IMR-90 (cell line): ENCODE measurements at places on chromosomes 2 and 18. TPM values are rescaled to one million over a fixed set of nuclear protein-coding genes. Genes with fewer than 3 reads are reported as not detected.

- 0 out of 2 replicates have a peak, but pooled peaks cover 2% of the 10 kb centered on the region for H3K36me3 ChIP-seq
- peak; percentile 59 for DNase-seq
- H3K27me3 ChIP-seq: no peaks in the 10 kb centered on the region
- H3K4me3 ChIP-seq: no peak overlapping the region
Observed at GRCh38 chr2:108607706-108608301, 73.5 kb downstream of the LIMS1 start.

- H3K4me3 ChIP-seq: no peak overlapping the region
- no peaks in the 10 kb centered on the region for H3K27me3 ChIP-seq
- H3K27ac ChIP-seq: peak overlapping the region; percentile 47; the same call in 1 of the 2 replicates
- DNase-seq: peak; percentile 51
Observed at GRCh38 chr2:18924886-18925285, 335.5 kb upstream of the NT5C1B start.

DNA sequence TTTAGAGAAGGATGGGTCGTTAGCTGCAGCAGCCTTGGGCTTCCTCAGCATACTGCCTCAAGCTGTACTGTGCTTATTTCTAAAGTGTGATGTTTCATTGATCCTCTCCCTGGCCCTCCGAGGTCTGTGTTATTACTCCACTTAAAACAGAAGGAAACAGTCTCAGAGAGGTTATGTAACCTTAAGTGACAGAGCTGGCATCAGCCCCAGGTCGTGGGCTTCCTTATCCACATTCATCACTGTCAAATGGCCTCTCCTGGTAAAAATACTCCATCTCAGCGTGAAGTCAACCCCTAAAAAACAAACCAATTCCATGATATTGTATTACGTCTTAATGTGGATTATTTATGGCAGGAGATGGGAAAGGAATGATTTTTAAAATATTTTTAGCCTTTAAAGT, 153.3 kb upstream of the NOSTRIN start:
- H3K27me3 ChIP-seq: no peaks in the 10 kb centered on the region
- no peak overlapping the region for H3K4me3 ChIP-seq
- DNase-seq: no peak
- H3K4me1 ChIP-seq: no peaks in the 10 kb centered on the region; the same call in 1 of the 2 replicates
- H3K36me3 ChIP-seq: no peaks in the 10 kb centered on the region

- no peak for DNase-seq
- no peaks in the 10 kb centered on the region; the same call in 1 of the 2 replicates for H3K4me1 ChIP-seq
- H3K36me3 ChIP-seq: no peaks in the 10 kb centered on the region
Observed at GRCh38 chr2:102486941-102487702, 14.1 kb downstream of the SLC9A4 start.

DNA sequence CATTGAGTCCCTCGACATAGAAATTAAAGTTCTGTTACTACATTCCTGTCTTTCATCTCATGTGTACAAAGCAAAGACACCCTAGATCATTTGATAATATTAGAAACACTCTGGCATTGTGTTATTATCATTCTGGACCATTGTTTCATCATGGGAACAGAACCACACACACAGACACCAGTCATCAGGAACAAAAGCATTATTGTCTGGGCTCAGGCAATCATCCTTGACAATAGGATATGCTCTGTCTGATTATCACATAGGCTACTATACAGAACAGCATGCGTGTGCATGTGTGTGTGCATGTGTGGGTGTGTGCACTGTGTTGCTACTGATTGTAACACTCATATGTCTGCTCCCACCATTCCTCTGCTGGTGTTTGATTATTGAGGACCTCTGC, 242.5 kb downstream of the SH3BP4 start:
- H3K27ac ChIP-seq: no peak overlapping the region
- H3K4me3 ChIP-seq: no peak overlapping the region

DNA sequence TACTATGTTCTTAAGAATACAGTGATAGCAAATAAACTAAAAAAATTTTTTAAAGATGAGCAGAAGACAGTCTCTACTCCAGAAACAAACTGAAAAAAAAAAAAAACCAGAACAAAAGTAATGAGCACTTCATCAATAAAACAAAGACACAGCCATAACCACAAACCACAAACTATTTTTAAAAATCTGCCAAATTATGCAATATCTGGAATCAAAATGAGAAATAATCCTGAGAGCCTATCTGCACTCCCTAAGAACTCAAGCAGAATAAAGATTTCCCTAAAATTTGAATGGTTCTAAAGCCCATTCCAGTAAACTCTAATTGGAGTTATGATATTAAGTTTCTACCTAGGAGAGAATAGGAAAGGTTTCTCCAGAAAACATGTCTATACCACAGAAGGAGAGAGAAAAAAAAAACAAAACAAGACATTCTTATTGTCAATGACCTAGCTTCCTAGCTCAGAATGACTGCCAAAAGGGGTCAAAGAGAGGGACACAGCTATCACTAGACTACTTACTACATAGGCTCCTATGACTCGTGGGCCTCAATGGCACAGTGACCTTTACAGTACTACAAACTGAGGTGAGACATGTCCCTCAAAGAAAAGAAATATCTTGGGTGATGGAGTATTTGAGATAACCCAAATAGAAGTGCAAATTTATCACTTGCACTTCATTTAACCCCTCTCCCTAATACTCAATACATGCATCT, 262.8 kb downstream of the ZEB2 start:
- DNase-seq: peak; percentile 34
- no peaks in the 10 kb centered on the region for H3K27me3 ChIP-seq
- H3K4me1 ChIP-seq: peaks cover 1% of the 10 kb centered on the region; the same call in 1 of the 2 replicates
- no peaks in the 10 kb centered on the region for H3K36me3 ChIP-seq
- no peak overlapping the region for H3K27ac ChIP-seq
- no peak overlapping the region for H3K4me3 ChIP-seq

GRCh38 chr2:83782122-83782521, 677.0 kb downstream of the SUCLG1 start:
- H3K4me3 ChIP-seq: no peak overlapping the region
- no peaks in the 10 kb centered on the region for H3K27me3 ChIP-seq
- H3K27ac ChIP-seq: no peak overlapping the region
- no peaks in the 10 kb centered on the region for H3K36me3 ChIP-seq
- no peak for DNase-seq

DNA sequence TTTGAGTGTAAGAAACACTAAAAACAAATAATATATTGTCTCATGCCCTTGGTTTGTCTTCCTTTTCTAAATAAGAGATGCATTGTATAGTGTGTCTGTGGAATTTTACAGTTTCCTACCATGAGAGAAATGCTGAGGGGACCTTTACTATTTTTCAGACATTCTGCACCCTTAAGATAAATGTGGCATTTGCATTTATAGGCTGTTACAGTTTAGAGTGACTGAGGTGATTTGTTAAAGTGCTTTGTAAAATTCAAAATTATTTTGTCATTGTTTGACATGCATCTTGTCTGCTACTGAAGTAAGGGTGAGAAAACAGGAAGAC, 78.9 kb upstream of the ZSWIM2 start:
- H3K27me3 ChIP-seq: no peaks in the 10 kb centered on the region
- H3K4me1 ChIP-seq: no peaks in the 10 kb centered on the region
- no peaks in the 10 kb centered on the region for H3K36me3 ChIP-seq
- no peak overlapping the region for H3K4me3 ChIP-seq
- H3K27ac ChIP-seq: no peak overlapping the region

DNA sequence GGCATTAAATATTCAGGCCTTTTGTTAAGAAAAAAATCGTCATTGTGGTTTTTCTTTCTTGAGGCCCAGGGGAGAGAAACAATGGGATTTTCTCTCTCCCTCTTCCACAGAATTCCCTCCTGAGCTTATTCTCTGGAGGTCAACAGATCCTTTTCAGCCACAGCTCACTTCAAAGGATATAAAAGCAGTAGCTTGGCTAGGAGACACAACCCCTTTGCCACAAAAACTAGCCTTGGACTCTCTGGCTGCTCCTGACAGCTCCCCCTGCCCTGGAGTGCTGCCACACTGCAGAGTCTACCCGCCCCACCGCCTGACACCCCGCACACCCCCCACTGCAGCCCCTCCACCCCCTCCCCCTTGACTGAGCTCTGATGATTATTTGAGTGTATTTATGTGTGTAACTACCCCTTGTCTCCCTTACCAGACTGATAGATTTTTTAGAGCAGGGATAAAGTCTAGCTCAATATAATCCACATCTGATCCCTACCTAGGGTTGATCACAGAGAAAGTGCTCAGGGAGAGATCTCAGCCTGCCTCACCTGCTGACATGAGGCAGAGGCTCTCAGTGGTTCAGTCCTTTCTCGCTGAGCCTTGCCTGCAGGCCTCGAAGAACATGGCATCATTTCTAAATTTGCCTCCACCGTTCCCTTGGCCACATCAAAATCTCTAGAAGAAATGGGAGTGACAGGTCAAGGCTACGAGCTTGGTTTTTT, 132.2 kb upstream of the SP5 start:
- H3K36me3 ChIP-seq: no peaks in the 10 kb centered on the region
- DNase-seq: no peak
- no peaks in the 10 kb centered on the region for H3K4me1 ChIP-seq

- H3K4me1 ChIP-seq: no peaks in the 10 kb centered on the region
- no peak for DNase-seq
- no peak overlapping the region for H3K4me3 ChIP-seq
- H3K27ac ChIP-seq: no peak overlapping the region
- H3K36me3 ChIP-seq: no peaks in the 10 kb centered on the region
Observed at GRCh38 chr2:228373191-228373590, 191.7 kb upstream of the SPHKAP start.

- no peak overlapping the region for H3K4me3 ChIP-seq
- DNase-seq: no peak
- H3K27me3 ChIP-seq: no peaks in the 10 kb centered on the region
- H3K4me1 ChIP-seq: no peaks in the 10 kb centered on the region
Observed at GRCh38 chr2:240502430-240503121, 55.2 kb downstream of the ANKMY1 start.

DNA sequence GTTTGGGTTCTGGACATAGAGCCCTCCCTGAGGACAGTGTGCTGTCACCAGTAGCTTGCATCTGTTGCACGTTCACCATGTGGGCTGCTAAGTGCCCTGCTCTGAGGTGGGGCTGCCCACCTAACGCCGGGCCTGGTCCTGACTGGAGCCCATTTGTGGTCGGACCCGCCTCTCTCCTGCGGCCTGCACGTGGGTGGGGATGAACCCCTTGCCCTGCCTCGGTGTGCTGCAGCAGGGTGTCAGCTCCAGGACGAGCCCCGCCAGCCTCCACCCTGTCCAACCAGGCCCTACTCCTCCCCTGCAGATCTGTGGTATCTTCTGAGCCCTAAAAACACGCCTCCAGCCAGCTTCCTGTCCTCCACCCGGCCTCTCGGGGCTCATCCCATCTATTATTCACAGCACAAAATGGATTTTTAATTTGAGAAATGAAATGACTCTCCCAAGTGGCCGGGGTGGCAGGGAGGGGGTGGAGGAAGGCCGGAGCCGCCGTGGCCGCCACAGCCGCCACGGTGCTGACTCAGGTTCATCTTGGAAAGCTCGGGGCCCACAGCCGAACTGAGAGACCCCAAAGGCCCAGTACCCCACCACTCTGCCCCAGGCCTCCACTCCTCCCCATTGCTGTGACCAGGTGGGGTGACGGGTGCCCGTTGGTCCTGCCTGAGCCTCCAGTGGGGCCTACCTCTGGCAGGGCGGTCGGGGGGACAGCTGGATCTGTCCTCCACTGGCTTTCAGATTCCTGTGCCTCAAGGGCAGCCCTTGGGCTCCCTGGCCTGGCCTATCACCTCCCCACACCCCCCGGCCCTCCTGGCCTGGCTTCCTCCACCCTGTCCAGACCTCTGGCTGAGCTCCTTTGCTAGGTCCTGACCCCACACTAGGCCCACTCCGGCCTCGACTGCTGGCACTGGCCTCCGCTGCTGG, 2.8 kb upstream of the ECEL1 start:
- peaks cover 63% of the 10 kb centered on the region for H3K27me3 ChIP-seq
- no peak overlapping the region for H3K27ac ChIP-seq
- DNase-seq: no peak
- no peaks in the 10 kb centered on the region for H3K36me3 ChIP-seq
- no peak overlapping the region for H3K4me3 ChIP-seq

GRCh38 chr18:1012775-1013174, 108.1 kb downstream of the ADCYAP1 start:
- H3K4me1 ChIP-seq: no peaks in the 10 kb centered on the region
- no peak for DNase-seq
- no peak overlapping the region for H3K27ac ChIP-seq
- no peaks in the 10 kb centered on the region for H3K27me3 ChIP-seq
- no peaks in the 10 kb centered on the region for H3K36me3 ChIP-seq
- H3K4me3 ChIP-seq: no peak overlapping the region

- no peaks in the 10 kb centered on the region for H3K4me1 ChIP-seq
- no peak overlapping the region for H3K4me3 ChIP-seq
- no peak overlapping the region for H3K27ac ChIP-seq
- DNase-seq: peak; percentile 28
- no peaks in the 10 kb centered on the region for H3K27me3 ChIP-seq
Observed at GRCh38 chr2:212548455-212548819, 9.8 kb upstream of the ERBB4 start.

GRCh38 chr2:29192526-29192925, 77.3 kb downstream of the CLIP4 start:
- no peaks in the 10 kb centered on the region for H3K27me3 ChIP-seq
- DNase-seq: peak; percentile 41
- H3K4me3 ChIP-seq: no peak overlapping the region
- H3K36me3 ChIP-seq: no peaks in the 10 kb centered on the region; the same call in 1 of the 2 replicates

- H3K4me3 ChIP-seq: no peak overlapping the region
- H3K36me3 ChIP-seq: peaks cover 12% of the 10 kb centered on the region
- no peaks in the 10 kb centered on the region for H3K27me3 ChIP-seq
- DNase-seq: no peak
Observed at GRCh38 chr2:24899361-24899910, 20.6 kb downstream of the ADCY3 start.

GRCh38 chr2:60554646-60555065, 1.2 kb upstream of the BCL11A start:
- no peak overlapping the region for H3K27ac ChIP-seq
- no peaks in the 10 kb centered on the region for H3K36me3 ChIP-seq
- peak overlapping the region; percentile 39 for H3K4me3 ChIP-seq
- H3K4me1 ChIP-seq: no peaks in the 10 kb centered on the region

- DNase-seq: no peak
- H3K4me1 ChIP-seq: no peaks in the 10 kb centered on the region
- no peaks in the 10 kb centered on the region for H3K27me3 ChIP-seq
- H3K27ac ChIP-seq: no peak overlapping the region
- no peak overlapping the region for H3K4me3 ChIP-seq
Observed at GRCh38 chr2:71078624-71079023, 10.2 kb downstream of the NAGK start.

GRCh38 chr2:158677542-158677941, 117.6 kb upstream of the DAPL1 start:
- no peaks in the 10 kb centered on the region for H3K4me1 ChIP-seq
- no peak overlapping the region for H3K4me3 ChIP-seq
- no peak for DNase-seq
- H3K27me3 ChIP-seq: no peaks in the 10 kb centered on the region
- H3K27ac ChIP-seq: no peak overlapping the region
- peaks cover 16% of the 10 kb centered on the region for H3K36me3 ChIP-seq

Gene FBXO36
- total RNA-seq: 2.2 TPM in 2 replicates

Gene FSHR
- not detected in 2 replicates for total RNA-seq

Gene INPP1
- total RNA-seq: 3.6 and 4.1 TPM in 2 replicates

Gene SOX11
- total RNA-seq: 2.2 and 4.7 TPM in 2 replicates

Gene NAT8
- total RNA-seq: not detected in 2 replicates

Gene KCNG2
- not detected in 2 replicates for total RNA-seq

Gene RESP18
- not detected in 2 replicates for total RNA-seq
